ENCODE measurements at places on chromosomes 2 and 18. TPM values are rescaled to one million over a fixed set of nuclear protein-coding genes. Genes with fewer than 3 reads are reported as not detected.

The MTCL1 gene
- total RNA-seq = 11.1 TPM

The EFEMP1 gene
- 2.0 TPM for total RNA-seq

The LAMA1 gene
- 4.7 TPM for total RNA-seq

The MFSD2B gene
- total RNA-seq = 0.72 TPM

The ALMS1 gene
- total RNA-seq = 8.3 TPM

The SERPINB13 gene
- not detected for total RNA-seq

The CHN1 gene
- 14.5 TPM for total RNA-seq

The TUBA3D gene
- total RNA-seq = not detected

The ACADL gene
- total RNA-seq = not detected

The IL1R1 gene
- total RNA-seq = 8.0 TPM

The TEKT4 gene
- total RNA-seq = not detected

The C2orf78 gene
- total RNA-seq = 0.45 TPM

The SNRNP200 gene
- 28.9 TPM for total RNA-seq

The COLEC11 gene
- not detected for total RNA-seq

The NT5C1B gene
- total RNA-seq = not detected

The COL4A4 gene
- total RNA-seq = 0.17 TPM

- DNase-seq = no peak
Observed at GRCh38 chr18:49752095-49752457, 61.3 kb downstream of the ACAA2 start.

GRCh38 chr2:85800586-85800985, 46.8 kb downstream of the ATOH8 start:
- DNase-seq = no peak

DNA sequence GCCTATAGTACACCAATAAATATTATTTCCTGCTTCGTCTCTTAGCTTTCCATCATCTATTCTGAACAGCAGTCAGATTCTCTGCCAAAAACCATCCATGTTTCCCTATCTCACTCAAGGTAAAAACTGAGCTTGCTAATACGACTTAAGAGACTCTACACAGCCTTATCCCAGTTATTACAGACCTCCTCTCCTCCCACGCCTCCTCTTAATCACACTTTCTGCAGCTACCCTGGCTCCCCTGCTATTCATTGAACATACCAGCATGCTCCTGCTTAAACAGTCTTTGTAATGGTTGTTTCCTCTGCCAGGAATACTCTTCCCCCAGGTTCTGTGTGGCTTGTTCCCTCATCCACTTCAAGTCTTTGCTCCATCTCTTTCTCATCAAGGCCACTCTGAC, 81.5 kb downstream of the PDE1A start:
- no peak for DNase-seq

- no peak for DNase-seq
Observed at GRCh38 chr2:54492335-54492734, 36.2 kb downstream of the SPTBN1 start.

- no peak for DNase-seq
Observed at GRCh38 chr18:6270771-6271216, 143.9 kb downstream of the L3MBTL4 start.

GRCh38 chr2:224190936-224191270, 151.8 kb upstream of the SERPINE2 start:
- no peak for DNase-seq

- DNase-seq = no peak
Observed at GRCh38 chr18:45467945-45468344, 147.3 kb upstream of the SLC14A2 start.

- DNase-seq = peak; percentile 70
Observed at GRCh38 chr2:222518570-222519381, 94.4 kb downstream of the SGPP2 start.

GRCh38 chr18:45280481-45281276, 334.6 kb upstream of the SLC14A2 start:
- no peak for DNase-seq

DNA sequence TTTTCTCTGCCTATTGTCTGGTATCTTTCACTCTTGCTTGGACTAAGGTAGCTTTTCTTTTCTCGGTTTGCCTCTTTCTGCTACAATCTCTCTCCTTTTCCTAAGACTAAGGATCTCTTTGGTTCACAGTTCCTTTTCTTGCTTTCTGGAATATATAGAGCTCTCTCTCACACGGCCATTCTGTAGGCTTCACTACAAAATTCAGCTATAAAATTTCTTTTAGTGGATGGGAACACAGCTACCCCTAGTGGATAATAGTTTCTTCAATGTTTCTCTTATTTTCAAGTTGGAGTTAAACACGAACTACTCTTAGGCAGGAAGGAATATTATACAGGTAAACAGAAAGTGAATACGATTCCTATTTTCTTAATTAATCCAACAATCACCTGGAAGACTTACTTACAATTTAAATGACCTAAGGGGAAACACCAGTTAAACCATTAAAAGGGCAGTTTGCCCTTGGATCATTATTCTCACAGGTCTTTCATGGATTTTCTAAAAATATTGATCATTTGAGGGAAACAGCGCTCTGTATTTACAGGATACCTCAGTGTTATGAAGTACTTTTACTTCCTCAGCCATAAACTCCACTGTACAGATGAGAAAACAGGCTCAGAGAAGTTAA, 140.5 kb downstream of the LRP2 start:
- DNase-seq = peak; percentile 25

DNA sequence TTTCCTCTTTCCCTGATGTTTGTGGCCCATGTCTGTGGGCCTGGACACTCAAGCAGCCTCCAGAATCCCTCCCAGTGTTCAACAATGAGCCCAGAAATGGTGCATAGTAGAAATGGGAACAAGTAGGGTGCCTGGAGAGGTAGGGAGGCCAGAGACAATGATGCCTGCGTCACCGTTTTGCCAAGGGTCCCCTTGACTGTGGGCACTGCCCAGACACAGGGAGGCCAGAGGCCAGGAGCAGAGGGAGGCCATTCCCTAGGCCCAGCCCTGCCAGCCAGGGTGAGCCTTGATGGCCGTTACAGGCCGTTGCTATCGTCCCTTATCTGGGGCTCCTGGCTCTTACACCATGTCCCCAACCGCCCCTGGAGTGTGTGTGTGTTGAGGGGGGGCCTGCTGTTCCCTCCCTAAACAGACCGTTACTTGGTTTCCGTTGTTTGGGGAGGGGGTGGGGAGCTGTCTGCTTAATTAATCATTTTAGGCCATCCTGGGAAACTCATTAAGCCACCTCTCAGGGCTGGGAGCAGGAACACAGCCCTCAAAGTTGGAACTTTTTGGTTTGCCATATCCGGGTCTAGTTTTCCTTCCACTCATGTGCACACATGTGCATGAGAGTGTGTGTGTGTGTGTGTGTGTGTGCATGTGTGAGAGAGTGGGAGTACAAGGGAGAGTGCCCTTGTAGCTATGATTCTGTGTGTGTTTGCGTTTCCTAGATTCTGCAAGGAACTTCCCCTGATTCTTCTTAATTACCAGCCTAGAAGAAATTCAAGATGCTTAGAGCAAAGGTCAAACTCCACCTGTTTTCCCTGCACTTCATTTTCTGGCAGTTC, 135.2 kb upstream of the HAAO start:
- no peak for DNase-seq

DNA sequence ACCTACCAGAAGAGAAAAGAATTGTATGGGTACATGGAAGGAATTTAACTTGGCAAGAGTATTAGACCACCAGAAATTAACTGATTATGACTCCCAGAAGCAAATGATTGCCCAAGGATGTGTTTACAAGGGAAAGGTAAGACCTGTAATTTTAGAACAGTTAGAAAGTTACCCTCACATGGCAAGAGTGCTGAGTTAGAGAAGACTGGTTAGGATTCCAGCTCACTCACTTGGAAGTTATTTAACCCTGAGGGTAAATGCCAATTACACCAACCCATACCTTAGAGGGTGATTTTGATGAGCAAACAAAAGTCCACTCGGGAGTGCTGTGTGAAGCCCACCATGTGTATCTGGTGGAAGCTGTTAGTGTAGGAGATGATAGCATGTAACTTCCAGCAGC, 170.2 kb downstream of the TPGS2 start:
- no peak for DNase-seq

DNA sequence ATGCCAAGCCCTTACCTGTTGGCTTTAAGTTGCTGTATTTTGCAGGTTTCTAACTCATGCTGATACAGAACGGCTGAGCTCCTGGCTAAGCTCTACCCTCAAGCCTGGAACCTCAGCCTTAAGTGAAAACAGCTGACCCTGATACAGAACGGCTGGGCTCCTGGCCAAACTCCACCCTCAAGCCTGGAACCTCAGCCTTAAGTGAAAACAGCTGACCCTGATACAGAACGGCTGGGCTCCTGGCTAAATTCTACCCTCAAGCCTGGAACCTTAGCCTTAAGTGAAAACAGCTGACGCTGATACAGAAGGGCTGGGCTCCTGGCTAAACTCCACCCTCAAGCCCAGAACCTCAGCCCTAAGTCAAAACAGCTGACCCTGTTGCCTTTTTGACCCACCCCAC, 17.6 kb upstream of the DNER start:
- peak; percentile 14 for DNase-seq

DNA sequence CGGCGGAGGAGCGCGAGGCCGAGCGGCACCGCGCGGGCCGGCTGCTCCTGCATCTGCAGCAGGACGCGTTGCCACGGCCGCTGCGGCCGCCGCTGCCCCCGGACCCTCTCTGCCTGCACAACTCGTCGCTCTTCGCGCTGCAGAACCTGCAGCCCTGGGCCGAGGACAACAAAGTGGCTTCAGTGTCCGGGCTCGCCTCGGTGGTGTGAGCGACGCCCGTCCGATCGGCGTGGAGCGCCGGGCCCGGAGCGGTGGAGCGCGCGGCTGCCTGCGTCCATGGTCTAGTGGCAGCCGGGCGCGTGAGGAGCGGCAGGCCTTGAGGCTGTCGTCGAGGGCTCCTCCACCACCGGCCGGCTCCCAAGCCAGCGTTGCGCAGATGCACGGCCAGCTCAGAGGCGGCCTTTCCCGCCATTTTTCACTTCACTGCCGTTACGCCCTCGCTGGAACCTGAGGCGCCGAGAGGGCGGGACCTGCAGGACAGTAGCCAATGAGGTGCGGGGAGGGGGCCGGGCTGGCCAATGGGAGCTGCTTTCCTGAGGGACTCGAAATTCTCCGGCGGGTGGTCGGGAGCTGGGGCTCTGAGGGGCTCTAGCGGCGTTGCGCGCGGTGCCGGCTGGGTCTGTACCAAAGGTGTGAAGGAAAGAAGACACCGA, 1.9 kb downstream of the TLX2 start:
- no peak for DNase-seq

- no peak for DNase-seq
Observed at GRCh38 chr2:60312618-60313017, 240.8 kb downstream of the BCL11A start.

DNA sequence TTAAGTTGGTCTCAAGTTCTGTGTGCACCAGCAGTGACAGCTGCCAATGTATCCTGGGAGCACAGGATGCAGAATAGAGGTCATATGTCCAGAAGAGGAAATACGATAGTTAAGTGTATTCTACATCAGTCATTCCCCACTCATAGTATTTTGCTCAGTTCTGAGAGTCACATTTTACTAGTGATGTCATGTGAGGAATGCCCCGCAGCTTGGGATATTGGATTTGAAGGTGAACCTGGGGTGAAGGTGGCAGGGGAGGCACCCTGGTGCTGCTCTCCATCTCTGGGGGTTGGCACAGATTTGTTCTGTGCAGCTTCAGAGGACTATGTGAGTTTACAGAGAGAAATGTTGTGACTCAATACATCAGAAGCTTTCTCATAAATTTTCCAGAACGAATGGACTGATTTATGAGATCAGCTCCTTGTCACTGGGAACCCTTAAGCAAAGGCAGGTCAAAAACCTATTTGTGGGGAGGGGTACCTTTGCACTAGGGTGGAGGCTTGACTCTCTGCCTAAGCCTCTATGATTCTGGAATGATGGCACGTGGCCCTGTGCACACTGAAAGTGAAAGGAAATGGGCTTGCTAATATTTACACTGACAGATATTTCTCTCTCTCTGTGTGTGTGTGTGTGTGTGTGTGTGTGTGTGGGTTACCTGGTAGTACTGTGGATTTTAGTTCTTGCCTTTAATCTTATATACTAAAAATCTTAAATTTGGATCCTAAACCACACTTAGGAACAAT, 95.9 kb downstream of the NEB start:
- peak; percentile 14 for DNase-seq

GRCh38 chr2:64766841-64767669, 113.3 kb upstream of the SERTAD2 start:
- peak; percentile 25 for DNase-seq

- DNase-seq = no peak
Observed at GRCh38 chr2:182018218-182018617, 32.6 kb downstream of the PPP1R1C start.

DNA sequence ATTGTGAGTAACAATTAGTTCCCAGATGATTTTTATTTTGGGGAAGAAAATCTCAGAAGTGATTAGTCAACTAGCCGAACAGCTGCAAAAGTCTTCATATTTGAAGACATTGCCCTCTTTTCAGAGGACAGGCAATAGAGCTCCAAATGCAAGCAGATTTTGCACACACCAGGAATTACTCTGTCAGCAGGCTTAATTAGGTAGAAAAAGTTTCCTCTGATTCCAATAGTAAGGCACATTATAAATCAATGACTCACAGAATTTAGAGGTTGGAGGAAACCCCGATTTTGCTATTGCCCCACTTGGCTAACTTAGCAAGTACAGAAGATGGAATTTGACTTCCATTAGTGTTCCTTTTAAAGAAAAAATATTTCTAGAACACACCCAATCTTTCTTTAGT, 30.7 kb upstream of the SCN1A start:
- no peak for DNase-seq

DNA sequence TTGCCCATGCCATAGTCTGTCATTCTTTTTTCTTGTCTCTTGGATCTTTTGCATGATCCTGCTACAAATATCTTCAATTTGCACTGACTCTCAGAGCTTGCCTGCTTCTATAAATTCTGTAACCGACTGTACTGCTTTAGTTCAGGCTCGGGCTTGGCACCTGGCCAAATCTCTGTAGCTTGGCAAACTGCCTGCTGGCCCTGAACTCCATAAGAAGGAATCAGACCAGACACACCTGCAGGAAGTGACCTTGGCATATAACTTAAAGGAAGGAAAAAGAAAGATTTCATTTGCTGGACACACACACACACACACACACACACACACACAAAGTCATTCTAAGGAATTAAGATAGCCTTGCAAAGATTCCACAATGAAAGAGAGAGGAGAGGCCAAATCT, 291.2 kb upstream of the DDX18 start:
- no peak for DNase-seq

GRCh38 chr2:98458207-98458606, 13.5 kb downstream of the INPP4A start:
- no peak for DNase-seq

DNA sequence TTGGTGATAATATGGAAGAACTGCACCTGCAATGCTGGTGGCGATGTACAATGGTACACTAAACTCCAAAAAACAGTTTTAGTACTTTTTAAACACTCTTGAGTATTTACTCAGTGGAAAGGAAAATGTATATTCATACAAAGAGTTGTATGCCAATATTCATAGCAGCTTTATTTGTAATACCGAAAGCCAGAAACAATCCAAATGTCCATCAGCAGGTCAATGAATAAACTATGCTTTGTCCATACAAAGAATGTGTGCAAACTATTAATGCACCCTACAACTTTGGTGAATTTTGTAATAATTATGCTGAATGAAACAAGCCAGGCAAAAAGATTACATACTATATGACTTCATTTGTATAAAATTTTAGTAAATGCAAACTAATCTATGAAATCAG, 396.3 kb downstream of the GALNT13 start:
- no peak for DNase-seq

Data from H4 (cell line).